SK-MEL-5 (cell line): ENCODE measurements at places on chromosomes 7 and 10.

GRCh38 chr10:58311026-58311425 is 23.8 kb upstream of the UBE2D1 start:
- no peak for DNase-seq

DNA sequence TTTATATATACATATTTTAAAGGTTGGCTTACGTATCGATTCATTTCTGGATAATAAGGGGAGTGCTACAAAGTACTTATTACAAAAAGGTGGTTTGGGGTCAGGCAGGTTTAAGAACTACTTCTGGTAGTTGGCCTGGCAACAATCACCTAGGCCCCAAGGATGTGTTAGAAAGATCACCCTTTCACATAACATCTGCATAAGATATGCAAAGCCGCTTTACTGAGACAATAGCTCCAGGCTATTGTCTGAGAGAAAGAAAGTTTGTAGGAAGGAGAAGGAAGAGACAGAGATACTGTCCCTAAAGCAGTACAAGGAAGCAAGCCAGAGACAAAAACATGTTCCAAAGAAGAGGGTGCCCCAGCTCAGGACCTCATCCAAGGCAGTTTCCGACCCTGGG is 6.2 kb downstream of the PAXIP1 start:
- DNase-seq: no peak

GRCh38 chr7:110762546-110763225 is 328.2 kb upstream of the LRRN3 start:
- DNase-seq: no peak

DNA sequence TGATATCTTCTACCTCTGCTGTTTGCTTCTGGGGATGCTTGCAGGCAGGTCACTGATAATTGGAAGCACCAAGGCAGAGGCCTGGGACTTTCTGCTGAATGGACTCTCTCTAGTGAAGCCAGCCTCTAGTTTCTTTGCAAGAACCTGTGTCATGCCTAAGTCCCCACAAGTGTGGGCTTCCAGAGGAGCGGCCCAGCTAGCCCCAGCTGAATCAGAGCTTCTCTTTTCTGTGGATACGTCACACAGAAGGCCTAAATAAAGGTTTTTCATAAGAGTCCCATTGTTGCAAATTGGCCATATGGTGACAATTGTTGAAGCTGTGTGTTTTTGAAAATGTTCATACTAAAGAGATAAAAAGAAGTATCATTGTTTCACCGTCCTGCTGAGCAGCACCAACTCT is 6.8 kb upstream of the OPALIN start:
- DNase-seq: no peak

DNA sequence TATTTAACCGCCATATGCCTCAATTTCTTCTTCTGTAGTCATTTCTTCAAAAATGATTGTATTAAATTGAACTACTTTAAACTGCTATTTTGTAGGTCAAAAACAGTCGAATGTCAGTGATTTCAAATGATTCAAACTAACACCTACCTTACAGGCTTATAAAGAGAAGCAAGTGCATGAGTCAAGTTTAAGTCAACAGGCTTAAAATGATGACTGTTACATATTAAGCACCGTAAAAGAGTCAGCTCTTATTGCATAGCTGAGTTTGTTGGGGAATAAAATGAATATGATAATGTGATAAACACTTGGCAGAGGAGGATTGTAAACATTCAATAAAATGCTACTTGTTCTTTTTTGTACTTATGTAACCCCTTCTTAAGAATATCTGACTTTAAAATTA is 90.1 kb upstream of the ANKRD1 start:
- DNase-seq: no peak

DNA sequence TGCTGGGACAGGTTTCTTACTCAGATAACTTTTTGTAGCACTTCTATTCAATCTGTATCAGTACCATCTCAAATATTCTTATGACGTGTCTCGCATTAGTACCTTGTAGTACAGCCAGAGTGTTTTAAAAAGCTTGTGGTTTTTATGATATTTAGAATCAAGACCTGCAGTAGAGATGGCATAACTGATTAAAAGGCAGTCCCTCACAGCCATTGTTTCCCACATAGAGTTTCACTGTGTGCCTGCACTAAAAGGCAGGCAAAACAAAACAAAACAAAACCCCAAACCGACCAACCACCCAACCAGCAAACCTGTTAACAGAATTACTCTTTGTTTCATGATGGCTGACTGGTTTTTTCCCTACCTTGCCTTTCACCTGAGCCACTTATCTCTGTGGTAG is 221.3 kb upstream of the DGKB start:
- no peak for DNase-seq

GRCh38 chr10:77099136-77099535 is 538.5 kb downstream of the KCNMA1 start:
- no peak for DNase-seq

DNA sequence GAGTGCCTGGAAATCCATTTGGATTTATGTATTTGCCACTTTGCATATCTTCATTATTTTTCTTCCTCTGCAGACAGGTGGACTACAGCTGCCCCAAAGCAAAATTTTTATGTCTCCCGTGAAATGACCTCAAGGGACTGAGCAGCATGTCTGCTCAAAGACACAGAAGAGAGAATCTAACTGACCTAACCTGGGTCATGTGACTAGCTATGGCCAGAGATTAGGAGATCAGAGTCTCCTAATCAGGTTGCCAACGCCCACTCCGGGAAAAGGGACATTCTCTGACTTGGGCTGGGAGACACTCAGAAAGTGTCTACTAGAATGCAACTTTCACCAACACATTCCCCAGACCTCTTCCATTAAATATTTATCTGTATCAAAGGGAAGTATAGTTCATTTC is 2.5 kb upstream of the BAMBI start:
- DNase-seq: no peak

- DNase-seq: no peak
Observed at GRCh38 chr7:43105521-43106120, 6.8 kb upstream of the HECW1 start.

- DNase-seq: no peak
Observed at GRCh38 chr10:13500201-13500600, 28.6 kb downstream of the BEND7 start.

DNA sequence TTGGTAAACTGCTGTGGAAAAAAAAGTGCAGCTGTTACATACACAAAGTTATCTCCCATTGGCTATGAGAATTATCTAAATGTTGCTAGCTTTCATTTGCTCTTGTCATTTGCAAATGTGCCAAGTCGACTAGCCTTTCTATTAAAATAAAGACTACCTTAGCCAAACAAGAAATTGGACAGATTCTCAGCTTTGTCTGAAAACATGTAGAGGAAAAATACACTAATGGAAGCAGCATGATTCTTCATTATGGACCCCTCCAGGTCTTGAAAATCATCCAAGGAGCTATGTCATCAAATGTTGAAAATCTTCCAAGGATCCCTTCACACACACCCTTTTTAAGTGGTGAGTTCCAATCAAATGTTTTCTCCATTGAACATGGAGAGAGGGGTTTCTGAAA is 237.7 kb downstream of the ETV1 start:
- DNase-seq: no peak

GRCh38 chr7:50791938-50792341 is 9.2 kb upstream of the GRB10 start:
- peak; percentile 65 for DNase-seq
